ENCODE measurements at places on chromosomes 13 and 19. TPM values are rescaled to one million over a fixed set of nuclear protein-coding genes. Genes with fewer than 3 reads are reported as not detected.

DNA sequence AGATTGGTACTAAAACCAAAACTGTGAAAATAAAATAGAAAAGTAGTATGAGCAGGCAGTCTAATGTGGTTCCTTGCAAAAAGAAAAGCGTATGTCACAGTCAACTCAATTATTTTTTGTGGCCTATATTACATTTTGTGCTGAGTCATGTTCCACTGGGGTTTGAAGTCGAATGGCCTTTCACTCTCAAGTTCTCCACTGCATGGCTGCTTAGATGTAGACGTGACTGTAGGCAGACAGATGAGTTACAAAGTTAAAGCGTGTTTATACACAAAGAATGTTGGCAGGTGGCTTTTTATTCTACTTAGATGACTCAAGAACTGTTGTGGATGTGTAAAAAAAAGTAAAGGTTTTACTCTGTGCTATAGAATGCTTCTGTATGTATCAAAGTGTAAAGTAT, 133.9 kb downstream of the SLITRK6 start:
- H3K27me3 ChIP-seq, result no peaks in the 10 kb centered on the region
- no peaks in the 10 kb centered on the region for H3K4me1 ChIP-seq
- H3K4me3 ChIP-seq, result no peak overlapping the region
- no peak overlapping the region for H3K27ac ChIP-seq
- H3K36me3 ChIP-seq, result no peaks in the 10 kb centered on the region

GRCh38 chr13:26895081-26895807, 134.7 kb upstream of the GPR12 start:
- H3K27me3 ChIP-seq, result peaks cover 9% of the 10 kb centered on the region
- H3K27ac ChIP-seq, result no peak overlapping the region
- no peaks in the 10 kb centered on the region for H3K4me1 ChIP-seq
- no peak overlapping the region for H3K4me3 ChIP-seq
- no peaks in the 10 kb centered on the region for H3K36me3 ChIP-seq

TNNI3 gene
- 1.4 TPM for total RNA-seq

IZUMO4 gene
- total RNA-seq, result 1.4 TPM

GRCh38 chr13:110334841-110335490, 27.9 kb downstream of the COL4A2 start:
- DNase-seq, result no peak
- no peaks in the 10 kb centered on the region for H3K36me3 ChIP-seq
- no peak overlapping the region for H3K27ac ChIP-seq

AKT1S1 gene
- total RNA-seq, result 15.6 TPM

GRCh38 chr13:46343279-46343994, 43.6 kb downstream of the RUBCNL start:
- no peak overlapping the region for H3K27ac ChIP-seq
- H3K4me3 ChIP-seq, result no peak overlapping the region
- H3K4me1 ChIP-seq, result no peaks in the 10 kb centered on the region
- DNase-seq, result no peak
- H3K36me3 ChIP-seq, result no peaks in the 10 kb centered on the region
- H3K27me3 ChIP-seq, result no peaks in the 10 kb centered on the region

SAFB gene
- total RNA-seq, result 42.0 TPM

ZNF85 gene
- 12.9 TPM for total RNA-seq

PSMC4 gene
- total RNA-seq, result 81.5 TPM

DNA sequence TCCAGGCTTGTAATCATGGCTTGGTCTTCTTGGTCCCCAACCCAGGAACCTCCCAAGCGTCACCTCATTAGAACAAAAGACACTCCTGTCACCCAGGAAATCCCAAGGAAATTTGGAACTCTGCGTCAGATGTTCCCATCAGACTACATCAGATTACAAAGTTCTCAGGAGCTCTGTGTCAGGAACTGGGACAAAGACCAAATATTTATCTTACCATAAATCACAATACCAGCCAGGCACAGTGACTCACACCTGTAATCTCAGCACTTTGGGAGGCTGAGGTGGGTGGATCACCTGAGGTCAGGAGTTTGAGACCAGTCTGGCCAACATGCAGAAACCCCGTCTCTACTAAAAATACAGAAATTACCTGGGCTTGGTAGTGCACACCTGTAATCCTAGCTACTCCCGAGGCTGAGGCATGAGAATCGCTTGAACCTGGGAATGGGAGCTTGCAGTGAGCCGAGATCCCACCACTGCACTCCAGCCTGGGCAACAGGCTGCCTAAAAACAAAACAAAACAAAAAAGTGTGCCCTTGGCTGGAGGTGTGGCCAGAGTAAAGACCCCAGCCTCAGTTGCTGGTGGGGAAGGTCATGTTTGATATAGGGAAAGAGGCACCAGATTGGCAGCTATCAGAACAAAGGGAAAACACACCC, 16.7 kb upstream of the CCDC124 start:
- DNase-seq, result peak; percentile 49
- H3K4me1 ChIP-seq, result peaks cover 2% of the 10 kb centered on the region
- H3K36me3 ChIP-seq, result no peaks in the 10 kb centered on the region
- no peaks in the 10 kb centered on the region for H3K27me3 ChIP-seq
- H3K27ac ChIP-seq, result peak overlapping the region; percentile 38

KLK15 gene
- not detected for total RNA-seq

- no peak overlapping the region for H3K4me3 ChIP-seq
- no peaks in the 10 kb centered on the region for H3K36me3 ChIP-seq
- peak overlapping the region; percentile 82 for H3K27ac ChIP-seq
- no peaks in the 10 kb centered on the region for H3K27me3 ChIP-seq
These were observed 28.9 kb upstream of the CACTIN start for GRCh38 chr19:3655402-3656072.

PCDH17 gene
- 10.3 TPM for total RNA-seq

DNA sequence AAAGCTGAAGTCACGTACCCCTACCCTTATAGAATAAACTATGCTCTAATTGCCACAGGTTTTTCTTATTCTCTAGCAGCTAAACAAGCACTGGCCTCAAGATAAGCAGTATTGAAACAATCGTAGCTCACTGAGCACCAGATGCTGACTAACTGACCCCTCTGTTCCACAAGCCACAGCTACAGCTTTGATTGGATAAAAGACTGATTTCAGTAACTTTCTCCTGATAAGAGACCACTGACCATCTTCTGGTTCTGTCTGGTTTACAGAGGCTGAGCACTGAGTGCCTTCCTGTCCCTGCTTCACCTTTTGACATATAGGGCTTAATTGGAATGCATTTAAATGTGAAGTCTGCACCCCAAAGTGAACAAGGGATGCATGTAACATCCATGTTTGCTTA, 8.4 kb upstream of the RAP2A start:
- no peaks in the 10 kb centered on the region for H3K4me1 ChIP-seq
- H3K36me3 ChIP-seq, result no peaks in the 10 kb centered on the region

NOTCH3 gene
- total RNA-seq, result 17.2 TPM

PDX1 gene
- total RNA-seq, result 1.3 TPM

ASPDH gene
- total RNA-seq, result 9.0 TPM

SMIM44 gene
- not detected for total RNA-seq

DNA sequence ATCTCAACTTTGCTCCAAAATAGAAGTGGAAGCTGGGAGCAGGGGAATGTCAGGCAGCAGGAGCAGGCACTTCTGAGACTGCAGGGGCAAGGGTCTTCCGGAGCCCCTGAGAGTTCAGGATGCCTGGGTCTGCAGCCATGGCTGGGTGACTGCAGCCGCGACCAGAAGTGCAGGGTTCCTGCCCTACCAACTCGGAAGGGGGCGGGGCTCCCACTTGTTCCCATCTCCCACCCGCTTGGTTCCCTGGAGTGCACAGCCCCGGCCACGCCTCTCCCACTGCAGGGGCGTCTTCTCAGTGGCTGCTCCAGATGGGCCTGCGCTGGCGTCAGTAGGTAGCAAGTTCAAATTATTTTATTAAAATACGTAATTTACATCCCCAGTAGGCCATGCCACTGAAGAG, 1631.7 kb downstream of the OLFM4 start:
- H3K27me3 ChIP-seq, result no peaks in the 10 kb centered on the region
- H3K27ac ChIP-seq, result no peak overlapping the region
- no peak for DNase-seq
- no peak overlapping the region for H3K4me3 ChIP-seq
- H3K36me3 ChIP-seq, result no peaks in the 10 kb centered on the region
- no peaks in the 10 kb centered on the region for H3K4me1 ChIP-seq

- DNase-seq, result no peak
- H3K36me3 ChIP-seq, result no peaks in the 10 kb centered on the region
- no peak overlapping the region for H3K4me3 ChIP-seq
- no peak overlapping the region for H3K27ac ChIP-seq
- H3K4me1 ChIP-seq, result no peaks in the 10 kb centered on the region
These were observed 91.3 kb downstream of the SPRY2 start for GRCh38 chr13:80249516-80250212.

DNA sequence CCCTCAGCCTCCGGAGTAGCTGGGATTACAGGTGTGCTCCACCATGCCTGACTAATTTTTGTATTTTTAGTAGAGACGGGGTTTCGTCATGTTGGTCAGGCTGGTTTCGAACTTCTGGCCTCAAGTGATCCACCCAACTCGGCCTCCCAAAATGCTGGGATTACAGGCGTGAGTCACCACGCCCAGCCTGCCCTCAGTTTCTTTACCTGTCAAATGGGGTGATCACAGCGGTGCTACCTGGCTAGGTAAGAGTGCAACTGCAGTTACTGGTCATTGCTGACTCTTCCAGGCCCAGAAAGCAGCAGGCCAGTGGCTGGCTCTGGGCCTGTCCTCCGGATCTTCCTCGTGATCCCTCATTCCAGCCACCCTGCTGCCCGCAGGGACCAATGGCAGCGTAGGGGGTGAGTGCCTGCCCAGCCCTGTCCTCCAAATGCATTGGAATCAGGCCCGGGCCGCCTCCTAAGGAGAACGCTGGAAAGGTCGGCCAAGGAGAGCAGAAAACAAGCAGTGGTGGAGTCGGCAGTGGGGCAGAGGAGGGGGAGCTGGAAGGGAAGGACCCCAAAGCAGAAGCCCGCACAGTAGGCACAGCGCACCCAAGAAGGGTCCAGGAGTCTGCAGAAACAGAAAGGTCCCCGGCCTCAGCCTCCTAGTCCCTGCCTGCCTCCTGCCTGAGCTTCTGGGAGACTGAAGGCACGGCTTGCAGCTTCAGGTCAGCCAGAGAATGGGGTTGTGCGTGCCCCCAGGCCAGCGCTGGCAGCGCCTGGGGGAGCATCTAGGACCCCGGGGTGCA, 1.8 kb upstream of the SLC27A1 start:
- peaks cover 15% of the 10 kb centered on the region for H3K4me1 ChIP-seq
- DNase-seq, result no peak
- no peaks in the 10 kb centered on the region for H3K36me3 ChIP-seq
- H3K4me3 ChIP-seq, result no peak overlapping the region

DNA sequence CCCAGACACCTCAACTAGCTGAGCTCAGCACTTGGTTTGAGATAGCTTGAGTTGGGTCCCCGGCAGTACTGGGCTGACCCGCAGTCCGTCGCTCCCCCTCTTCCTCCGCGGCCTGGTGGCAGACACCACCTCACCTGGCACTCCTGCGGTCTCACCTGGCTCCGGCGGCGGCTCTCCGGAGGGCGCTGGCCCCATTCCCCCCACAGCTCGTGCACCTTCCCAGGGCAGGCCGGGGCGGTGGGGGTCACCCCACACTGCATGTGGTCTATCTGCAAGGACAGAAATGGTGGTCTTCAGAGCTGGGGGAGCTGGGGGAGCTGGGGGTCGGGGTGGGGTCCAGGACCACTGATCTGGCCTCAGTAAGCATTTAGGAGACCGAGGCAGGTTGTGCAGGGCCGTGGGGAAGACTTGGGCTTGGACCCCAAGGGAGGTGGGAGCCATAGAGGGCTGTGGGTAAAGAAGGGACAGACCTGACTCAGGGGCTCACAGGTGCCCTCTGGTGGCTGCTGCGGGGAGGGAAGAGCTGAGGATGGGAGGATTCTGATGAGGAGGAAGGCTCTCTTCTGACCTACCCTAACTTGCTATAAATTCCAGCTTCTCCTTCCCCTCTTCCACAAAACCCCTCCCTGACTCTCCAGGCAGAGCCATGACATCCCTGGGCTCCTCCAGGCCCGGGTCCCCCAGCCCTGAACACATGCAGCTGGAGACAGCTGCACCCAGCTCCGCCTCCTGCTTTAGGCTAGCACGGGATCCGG, 6.7 kb upstream of the PLIN4 start:
- H3K4me3 ChIP-seq, result no peak overlapping the region
- no peaks in the 10 kb centered on the region for H3K36me3 ChIP-seq
- DNase-seq, result peak; percentile 47
- no peaks in the 10 kb centered on the region for H3K27me3 ChIP-seq
- H3K27ac ChIP-seq, result no peak overlapping the region

- H3K27me3 ChIP-seq, result no peaks in the 10 kb centered on the region
- no peak for DNase-seq
- no peak overlapping the region for H3K27ac ChIP-seq
These were observed 8.0 kb upstream of the GPR183 start for GRCh38 chr13:99315186-99315585.

DNA sequence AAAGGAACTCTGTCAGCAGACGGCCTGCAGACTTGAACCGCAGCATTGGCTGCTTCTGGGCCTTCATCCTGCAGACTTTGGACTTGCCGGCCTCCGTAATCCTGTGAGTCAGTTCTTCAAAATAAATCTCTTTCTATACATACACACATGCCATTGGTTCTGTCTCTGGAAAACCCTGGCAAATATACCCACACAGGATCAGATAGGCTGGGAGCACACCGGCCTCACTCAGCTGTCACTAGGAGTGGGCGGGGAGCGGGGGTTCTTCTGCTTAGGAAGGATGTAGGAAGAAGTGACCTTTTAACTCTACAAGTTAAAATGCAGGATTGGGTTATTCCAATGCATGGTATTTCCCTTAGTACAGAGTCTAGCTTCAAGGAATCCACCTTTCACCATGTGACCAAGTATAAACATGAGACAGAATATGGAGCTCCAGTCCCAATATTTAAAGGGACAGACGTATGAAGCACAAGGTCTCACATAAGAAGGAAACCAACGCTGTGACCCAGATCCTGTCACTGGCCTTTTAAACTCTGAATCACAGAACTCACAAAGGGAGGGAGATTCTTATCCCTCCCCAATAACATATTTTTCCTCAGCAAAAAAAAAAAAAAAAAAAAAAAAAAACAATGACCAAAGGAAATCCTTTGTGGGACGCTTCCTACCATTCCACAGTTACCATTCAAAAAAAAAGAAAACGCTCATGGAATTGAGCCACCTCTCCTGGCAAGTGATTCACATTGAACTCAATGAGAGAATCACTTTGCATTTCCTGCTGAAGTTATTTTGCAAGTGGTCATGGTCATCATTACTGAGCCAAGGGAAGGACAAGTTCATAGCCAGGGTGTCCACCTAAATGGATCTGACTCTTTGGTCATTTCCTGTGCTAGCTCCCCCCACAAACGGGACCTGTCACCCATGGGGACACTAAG, 352.9 kb downstream of the FOXO1 start:
- no peak overlapping the region for H3K27ac ChIP-seq
- H3K36me3 ChIP-seq, result no peaks in the 10 kb centered on the region
- no peak overlapping the region for H3K4me3 ChIP-seq

DNA sequence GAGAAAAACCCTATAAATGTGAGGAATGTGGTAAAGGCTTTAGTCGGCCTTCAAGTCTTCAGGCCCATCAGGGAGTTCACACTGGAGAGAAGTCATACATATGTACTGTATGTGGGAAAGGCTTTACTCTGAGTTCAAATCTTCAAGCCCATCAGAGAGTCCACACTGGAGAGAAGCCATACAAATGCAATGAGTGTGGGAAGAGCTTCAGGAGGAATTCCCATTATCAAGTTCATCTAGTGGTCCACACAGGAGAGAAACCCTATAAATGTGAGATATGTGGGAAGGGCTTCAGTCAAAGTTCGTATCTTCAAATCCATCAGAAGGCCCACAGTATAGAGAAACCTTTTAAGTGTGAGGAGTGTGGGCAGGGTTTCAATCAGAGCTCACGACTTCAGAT, 11.7 kb downstream of the ZNF226 start:
- H3K27me3 ChIP-seq, result no peaks in the 10 kb centered on the region
- DNase-seq, result no peak
- no peaks in the 10 kb centered on the region for H3K4me1 ChIP-seq
- peaks cover 44% of the 10 kb centered on the region for H3K36me3 ChIP-seq

ZNF763 gene
- 1.7 TPM for total RNA-seq

Measured in hepatocyte (in vitro differentiated cells).